ENCODE measurements at places on chromosomes 5 and 9.

- DNase-seq, result no peak
Measured at GRCh38 chr9:37002413-37003217, 31.5 kb downstream of the PAX5 start.

GRCh38 chr9:750249-750967 is 91.1 kb upstream of the DMRT1 start:
- DNase-seq, result no peak

- DNase-seq, result no peak
Measured at GRCh38 chr5:144583541-144584449, 413.1 kb downstream of the KCTD16 start.

GRCh38 chr5:142298789-142299188 is 26.0 kb downstream of the SPRY4 start:
- DNase-seq, result no peak
